ENCODE measurements at places on chromosomes 11 and 22. TPM values are rescaled to one million over a fixed set of nuclear protein-coding genes. Genes with fewer than 3 reads are reported as not detected.

GPHA2 gene
- not detected for total RNA-seq

KRTAP5-9 gene
- total RNA-seq, result not detected

TMEM45B gene
- total RNA-seq, result not detected

FAM180B gene
- total RNA-seq, result 0.12 TPM

APOL5 gene
- not detected for total RNA-seq

FERMT3 gene
- 3.2 TPM for total RNA-seq

CLMP gene
- 103 TPM for total RNA-seq

RASSF10 gene
- total RNA-seq, result not detected

OR10G4 gene
- total RNA-seq, result not detected

OOSP1 gene
- not detected for total RNA-seq

PATE2 gene
- total RNA-seq, result 0.22 TPM

PANX3 gene
- total RNA-seq, result not detected

MIOX gene
- total RNA-seq, result not detected

APOA4 gene
- not detected for total RNA-seq

RIMBP3B gene
- total RNA-seq, result 0.11 TPM

H19 gene
- total RNA-seq, result 0.50 TPM

HMBS gene
- 16.0 TPM for total RNA-seq

SUSD2 gene
- 8.6 TPM for total RNA-seq

OR8A1 gene
- not detected for total RNA-seq

LRFN4 gene
- 23.6 TPM for total RNA-seq

GRAMD1B gene
- 5.5 TPM for total RNA-seq

CRYBB1 gene
- total RNA-seq, result not detected

MS4A6E gene
- not detected for total RNA-seq

TMA7B gene
- total RNA-seq, result not detected

SESN3 gene
- 10.6 TPM for total RNA-seq

RAB3IL1 gene
- total RNA-seq, result 19.1 TPM

SCGB2A2 gene
- total RNA-seq, result not detected

GDPD4 gene
- total RNA-seq, result not detected

PRG3 gene
- total RNA-seq, result not detected

SYCE3 gene
- not detected for total RNA-seq

ISX gene
- total RNA-seq, result not detected

POTEH gene
- not detected for total RNA-seq

RFPL1 gene
- total RNA-seq, result not detected

API5 gene
- total RNA-seq, result 82.4 TPM

LSP1 gene
- 0.33 TPM for total RNA-seq

DGCR6 gene
- 2.2 TPM for total RNA-seq

HPX gene
- total RNA-seq, result 0.50 TPM

LRRC74B gene
- not detected for total RNA-seq

Data from uterine smooth muscle cell (primary cell).